NB4 (cell line): ENCODE measurements at places on chromosomes 2 and 18.

GRCh38 chr2:238098901-238099713 lies 1.0 kb upstream of the ESPNL start:
- DNase-seq = no peak

DNA sequence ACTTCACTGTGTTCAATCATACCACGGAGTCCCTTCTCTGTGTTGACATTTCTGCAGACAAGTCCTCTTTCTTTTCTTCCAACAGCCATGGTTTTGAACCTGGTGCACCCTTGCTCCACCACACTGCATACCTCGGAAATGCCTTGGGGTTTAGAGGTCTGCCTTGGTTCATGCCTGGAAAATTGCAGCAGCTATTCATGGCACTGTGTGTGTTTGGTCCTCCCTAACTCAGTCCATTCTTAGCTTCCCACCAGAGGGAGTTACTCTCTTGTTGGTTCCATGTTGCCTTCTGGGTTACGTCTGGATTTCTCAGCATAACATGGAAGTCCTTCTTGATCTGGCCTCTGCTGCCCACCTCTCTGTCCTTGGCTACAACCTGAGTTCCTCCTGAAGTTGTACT lies 206.0 kb downstream of the FHOD3 start:
- no peak for DNase-seq

DNA sequence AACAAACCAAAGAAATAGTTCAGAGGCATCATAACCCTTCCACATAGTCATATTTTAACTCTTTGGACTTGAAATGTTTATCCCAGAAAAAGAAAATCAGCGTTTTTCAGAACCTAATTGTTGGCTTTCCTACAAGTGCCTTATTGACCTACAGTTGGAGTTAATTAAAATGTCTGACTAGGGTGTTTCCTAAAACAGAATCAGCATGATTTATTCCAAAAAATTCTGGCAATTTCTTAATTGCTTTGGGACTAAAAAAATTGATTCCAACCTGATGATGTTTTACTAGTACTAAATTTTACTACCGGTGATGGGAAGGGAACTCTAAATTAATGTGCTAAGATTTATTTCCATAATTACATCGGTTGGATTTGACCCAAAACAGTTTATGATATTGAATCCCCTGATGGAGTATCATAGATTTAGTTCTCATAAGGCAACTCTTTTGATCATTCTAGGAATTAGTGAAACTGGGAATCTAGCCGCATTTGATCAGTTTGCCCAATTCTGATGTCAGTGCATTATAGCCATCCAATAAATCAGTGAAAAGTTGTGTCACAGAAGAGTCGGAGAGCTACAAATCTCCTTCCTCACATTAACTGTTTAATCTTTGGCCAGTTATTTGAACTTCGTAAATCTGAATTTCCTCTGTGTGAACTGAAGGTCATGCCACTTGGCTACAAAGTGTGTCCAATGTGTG lies 134.3 kb upstream of the DSEL start:
- no peak for DNase-seq

- DNase-seq = no peak
These were observed 149.1 kb downstream of the GREB1L start for GRCh38 chr18:21391074-21391673.

DNA sequence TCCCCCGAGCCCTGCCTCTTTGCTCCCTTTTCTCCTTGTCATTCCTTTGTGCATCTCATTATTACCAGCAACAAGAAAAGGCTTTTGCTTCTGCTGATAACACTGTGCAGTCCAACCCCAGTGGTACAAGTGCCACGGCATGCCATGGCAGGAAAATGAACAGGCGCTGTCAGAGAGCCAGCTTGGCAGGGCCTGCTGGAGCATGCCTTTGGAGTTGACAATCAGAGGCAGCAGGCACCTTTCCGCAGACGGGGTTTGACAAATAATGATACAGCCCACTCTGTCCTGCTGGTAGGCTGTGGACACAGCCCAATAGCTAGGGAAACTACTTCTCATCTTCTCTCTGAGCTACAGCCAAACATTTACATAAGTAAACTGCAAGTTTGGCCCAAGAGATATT lies 243.9 kb upstream of the LRRTM1 start:
- no peak for DNase-seq

GRCh38 chr2:9250498-9251153 lies 44.0 kb downstream of the ASAP2 start:
- no peak for DNase-seq

DNA sequence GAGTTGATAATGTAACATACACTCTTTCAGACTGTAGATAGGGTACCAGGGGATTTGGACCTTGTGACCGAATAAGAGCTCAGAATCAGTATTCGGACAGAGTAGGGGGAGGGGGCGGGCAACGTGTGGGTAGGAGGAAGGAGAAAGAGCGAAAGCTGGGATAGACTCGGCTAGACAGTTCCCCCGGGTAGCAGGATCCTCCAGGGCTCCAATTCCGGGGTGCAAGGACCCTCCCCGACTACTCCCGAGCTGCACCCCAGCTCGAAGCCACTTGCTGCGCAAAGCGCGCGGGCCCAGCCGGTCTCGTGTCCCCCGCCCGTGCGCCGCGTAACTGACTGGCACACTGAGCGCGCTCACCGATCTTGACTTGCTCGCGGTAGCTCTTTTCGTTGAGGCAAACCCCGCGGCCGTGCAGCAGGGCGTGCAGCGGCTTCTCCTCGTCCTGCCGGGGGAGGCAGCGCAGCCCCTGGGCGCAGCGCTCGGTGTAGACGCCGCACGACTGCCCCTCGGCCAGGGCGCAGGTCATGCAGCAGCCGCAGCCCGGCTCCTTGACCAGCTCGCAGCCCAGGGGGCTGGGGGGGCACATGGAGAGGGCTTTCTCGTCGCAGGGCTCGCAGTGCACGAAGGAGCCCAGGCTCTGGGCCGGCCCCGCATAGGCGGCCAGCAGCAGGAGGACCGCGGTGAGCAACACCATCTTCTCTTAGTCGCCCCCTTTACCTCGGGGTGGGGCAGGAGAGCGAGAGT lies 1.1 kb downstream of the IGFBP5 start:
- DNase-seq = peak; percentile 46
